ENCODE measurements at places on chromosomes 6 and 20.

- DNase-seq, result no peak
Observed at GRCh38 chr20:58084966-58085365, 143.5 kb downstream of the ANKRD60 start.

DNA sequence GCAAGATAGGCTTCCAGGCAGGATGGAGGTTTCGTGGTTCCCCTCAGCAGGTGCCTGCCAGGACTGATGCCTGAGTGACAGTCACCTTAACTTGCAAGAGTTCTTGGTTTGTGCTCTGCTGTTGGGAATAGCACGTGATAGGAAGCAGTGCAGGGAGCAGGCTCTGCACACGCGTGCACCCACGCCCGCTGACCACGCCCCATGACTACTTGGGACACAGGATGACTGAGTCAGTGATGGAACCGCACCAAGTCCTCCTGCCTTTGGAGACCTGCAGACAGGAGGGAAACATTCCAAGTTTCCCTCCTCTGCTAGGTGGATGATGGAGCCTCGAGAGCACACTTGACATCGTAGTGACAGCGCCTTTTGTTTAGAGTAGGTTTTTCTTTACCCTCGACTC is 164.2 kb downstream of the DTNBP1 start:
- no peak for DNase-seq

DNA sequence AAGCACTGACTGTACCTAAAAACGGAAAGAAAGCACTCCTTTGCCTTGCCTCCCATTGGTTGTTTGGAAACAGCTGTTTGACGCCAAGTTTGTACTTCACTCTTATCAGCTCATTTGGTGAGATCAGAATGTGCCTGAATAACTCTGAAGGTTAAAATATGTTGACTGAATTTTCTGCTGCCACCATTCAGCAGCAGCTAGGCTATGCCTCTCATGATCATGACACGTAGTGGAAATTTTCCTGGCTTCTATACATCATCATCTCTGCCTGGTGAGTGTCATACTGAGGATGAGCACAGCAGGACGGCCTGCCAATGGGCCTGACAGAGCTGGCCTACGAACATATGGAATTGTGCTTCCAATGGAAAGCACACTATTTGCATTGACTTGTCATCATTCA is 704.9 kb upstream of the CITED2 start:
- DNase-seq, result no peak

GRCh38 chr6:101845621-101846020 is 452.1 kb downstream of the GRIK2 start:
- DNase-seq, result no peak

DNA sequence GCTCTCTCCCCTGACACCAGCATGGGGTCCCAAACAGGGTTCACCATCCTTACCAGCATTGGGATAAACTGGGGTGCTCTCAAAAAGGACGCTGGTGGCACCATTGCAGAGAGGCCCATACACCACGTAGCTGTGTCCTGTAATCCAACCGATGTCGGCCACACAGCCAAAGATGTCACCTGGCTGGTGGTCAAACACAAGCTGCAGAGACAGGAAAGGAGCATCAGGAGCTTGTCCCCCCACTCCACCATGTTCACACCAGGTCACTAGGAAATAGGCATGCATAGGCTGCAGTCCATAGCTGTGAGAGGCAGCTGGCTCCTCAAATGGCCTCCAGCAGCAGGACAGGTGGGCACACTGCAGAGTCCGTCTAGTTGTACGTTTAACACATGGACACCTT is 28.8 kb upstream of the APMAP start:
- DNase-seq, result no peak

GRCh38 chr6:31397901-31398525 is 5.4 kb upstream of the MICA start:
- no peak for DNase-seq

DNA sequence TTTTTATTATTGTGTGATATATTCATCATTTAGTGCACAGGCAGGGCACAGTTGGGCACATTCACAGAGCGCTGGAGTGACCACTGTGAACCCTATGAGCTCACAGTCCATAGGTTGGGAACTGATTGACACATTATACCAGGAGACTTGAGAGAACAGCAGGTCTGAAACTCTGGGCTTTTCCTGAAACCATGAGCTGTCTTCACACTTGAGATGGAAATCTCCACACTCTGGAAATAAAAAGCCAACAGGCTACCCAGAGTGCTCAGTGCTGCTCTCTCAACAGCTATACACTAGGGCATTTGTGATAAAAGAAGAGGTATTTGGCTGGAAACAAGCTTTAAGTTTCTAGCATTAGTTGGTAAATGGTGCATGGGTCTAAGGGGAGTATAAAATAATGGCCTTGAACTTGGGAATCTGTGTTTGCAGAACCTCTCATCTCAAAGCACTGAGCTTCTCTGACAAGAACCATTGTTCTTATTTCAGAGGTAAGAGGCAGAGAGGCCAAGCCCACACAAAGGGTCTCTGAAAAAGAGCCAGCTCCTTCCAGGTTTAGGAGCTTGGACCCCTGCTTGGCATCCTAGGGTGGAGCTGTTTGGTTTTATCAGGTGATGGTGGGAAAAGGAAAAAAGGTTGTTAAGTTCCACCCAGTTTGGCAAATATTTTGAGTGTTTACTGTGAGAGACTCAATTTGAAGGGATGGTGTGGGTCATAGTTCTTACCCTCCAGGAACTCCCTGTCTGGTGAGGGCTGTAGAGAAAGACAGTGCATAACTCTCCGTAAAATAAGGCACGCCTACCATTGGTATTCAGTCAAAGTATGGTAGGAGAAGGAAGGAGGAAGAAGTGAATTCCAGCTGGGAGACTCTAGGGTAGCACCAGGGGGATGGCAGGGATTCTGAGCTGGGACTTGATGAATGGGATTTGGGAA is 14.5 kb downstream of the CHMP4B start:
- DNase-seq, result no peak

DNA sequence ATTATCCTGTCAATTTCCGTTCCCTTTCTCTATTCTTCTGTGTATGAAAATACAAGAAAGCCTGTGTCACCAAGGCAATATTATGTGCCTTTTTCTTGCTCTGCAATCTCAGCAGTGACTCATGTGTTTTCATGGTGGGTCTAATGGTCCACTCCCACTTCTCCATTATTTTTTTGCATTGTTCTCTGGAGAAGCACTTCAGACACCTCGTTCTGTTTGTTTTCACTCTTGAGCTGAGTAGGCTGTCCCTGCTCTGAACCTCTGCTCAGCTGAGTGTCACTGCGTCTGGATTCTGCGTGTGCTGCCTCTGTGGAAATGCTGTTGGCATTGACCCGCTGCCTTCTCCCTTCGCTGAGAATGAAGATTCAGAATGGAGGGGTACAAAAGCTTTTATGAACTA is 230.6 kb downstream of the TMEM242 start:
- DNase-seq, result no peak

GRCh38 chr20:44481719-44482416 is 6.2 kb downstream of the TTPAL start:
- DNase-seq, result no peak

DNA sequence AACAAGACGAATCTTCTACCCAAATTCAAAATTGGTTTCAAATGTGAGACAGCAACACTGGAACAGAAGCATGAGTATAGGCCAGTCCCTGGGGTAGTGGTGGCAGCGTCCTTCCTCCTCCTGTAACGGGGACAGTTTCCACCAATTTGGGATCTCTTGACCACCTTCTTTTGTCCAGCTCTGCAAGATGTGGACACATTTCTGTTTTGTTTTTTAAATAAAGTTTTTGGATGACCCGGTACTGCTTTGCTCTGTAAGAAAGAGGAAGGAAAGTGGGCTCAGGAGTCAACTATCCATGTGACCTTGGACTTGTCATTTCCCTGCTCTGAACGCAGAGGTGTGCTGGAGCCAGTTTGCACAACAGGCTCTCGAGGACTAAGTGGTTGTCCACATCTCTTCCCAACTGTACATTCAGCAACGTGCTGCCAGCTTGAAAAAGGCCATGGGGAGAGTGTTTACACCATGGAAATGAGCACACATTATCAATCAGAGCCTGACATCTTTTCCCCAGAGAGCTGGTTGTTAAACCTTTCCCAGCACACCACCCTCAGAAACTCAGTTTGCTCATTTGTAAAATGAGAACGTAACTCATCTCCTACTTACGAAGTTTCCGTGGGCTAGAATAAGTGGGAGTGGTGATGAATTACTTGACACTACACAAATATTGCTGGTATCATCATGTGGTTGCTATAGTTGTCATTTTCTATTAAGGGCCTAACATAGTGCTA is 66.5 kb downstream of the ADTRP start:
- no peak for DNase-seq

GRCh38 chr6:129342796-129343195 is 367.2 kb downstream of the ARHGAP18 start:
- no peak for DNase-seq

- no peak for DNase-seq
Observed at GRCh38 chr6:149003560-149003959, 256.7 kb downstream of the UST start.

DNA sequence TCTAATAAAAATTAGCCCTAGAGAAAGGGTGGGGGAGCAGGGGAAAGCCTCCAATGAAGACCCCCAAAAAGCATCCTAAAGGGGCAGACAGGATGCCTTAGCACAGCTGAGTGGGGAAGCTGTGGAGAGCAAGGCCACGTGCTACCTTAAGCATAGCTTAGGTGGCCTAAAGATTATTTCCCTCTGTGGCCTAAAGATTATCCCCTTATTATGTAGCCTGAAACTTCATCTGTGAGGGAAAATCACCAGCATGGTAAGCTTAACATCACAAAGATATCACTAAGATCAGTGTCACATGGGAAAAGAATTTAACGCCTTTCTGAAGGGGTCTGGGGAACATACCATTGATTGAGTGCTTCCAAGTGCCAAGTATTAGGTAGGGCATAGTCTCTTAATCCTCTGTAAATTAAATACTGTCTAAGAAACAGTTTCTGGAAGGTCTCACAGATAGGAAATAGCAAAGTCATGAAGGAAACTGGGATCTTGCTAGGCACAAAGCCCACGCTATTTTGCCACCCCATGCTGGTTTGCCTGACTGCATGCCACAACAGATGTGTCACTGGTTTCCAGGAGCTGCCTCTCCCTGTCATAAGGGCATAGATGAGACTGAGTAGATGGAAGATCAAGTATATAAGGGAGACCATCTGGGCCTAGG is 170.0 kb downstream of the HACE1 start:
- DNase-seq, result no peak

GRCh38 chr20:53999077-53999476 is 71.3 kb downstream of the BCAS1 start:
- no peak for DNase-seq

DNA sequence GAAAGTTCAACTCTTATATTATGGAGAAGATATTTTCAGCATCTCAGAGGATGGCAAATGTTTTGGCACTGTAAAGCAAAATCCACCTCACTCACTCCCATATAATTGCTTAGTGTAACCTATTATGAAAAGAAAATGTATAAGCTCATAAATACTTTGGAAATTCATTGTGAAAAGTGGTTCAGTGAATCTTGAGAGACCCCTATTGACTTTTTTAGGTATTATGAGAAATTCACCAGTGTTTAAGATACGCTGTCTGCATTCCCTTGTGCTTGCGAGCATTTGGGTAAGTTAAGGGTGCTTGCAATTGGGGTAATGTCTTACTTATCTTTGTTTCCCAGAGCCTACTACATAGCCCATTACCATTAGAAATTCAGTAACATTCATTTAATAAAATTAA is 66.3 kb upstream of the BMP5 start:
- DNase-seq, result no peak

GRCh38 chr20:16816192-16816591 is 68.0 kb downstream of the OTOR start:
- DNase-seq, result no peak

DNA sequence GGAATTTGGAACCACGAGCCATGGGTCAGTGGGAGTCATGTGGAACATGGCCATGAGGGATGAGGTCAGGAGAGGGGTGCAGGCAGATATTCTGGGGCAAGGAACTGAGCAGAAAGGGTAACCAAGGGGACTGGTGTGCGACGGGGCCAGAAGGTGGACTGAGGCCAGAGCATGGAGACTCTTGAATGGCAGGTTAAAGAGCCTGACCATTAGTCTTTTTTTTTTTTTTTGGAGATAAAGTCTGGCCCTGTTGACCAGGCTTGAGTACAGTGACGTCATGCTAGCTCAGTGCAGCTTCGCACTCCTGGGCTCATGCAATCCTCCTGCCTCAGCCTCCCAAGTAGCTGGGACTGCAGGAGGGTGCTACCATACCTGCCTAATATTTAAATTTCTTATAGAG is 64.0 kb downstream of the RREB1 start:
- DNase-seq, result no peak

- no peak for DNase-seq
Observed at GRCh38 chr6:165742047-165742446, 79.0 kb upstream of the PDE10A start.

DNA sequence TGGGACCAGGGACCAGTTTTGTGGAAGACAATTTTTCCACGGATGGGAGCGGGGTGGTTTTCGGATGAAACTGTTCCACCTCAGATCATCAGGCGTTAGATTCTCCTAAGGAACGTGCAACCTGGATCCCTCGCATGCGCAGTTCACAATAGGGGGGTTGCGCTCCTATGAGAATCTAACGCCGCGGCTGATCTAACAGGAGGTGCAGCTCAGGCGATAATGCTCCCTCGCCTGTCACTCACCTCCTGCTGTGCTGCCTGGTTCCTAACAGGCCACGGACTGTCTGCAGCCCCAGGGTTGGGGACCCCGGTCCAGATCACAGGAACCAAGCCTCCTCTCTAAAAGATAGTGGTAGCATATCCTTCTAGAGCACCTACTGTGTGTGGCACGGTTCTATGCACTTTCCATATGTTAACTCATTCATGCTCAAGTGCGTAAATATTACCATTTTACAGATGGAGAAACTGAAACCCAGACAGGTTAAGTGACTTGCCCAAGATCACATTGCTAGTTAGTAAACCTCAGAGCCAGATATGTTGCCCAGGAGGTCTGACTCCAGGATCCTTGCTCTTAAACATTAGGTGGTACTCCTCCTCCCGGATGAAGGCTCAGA is 25.3 kb downstream of the SPDEF start:
- DNase-seq, result no peak

- no peak for DNase-seq
Observed at GRCh38 chr20:13009682-13010406, 1.1 kb downstream of the SPTLC3 start.

DNA sequence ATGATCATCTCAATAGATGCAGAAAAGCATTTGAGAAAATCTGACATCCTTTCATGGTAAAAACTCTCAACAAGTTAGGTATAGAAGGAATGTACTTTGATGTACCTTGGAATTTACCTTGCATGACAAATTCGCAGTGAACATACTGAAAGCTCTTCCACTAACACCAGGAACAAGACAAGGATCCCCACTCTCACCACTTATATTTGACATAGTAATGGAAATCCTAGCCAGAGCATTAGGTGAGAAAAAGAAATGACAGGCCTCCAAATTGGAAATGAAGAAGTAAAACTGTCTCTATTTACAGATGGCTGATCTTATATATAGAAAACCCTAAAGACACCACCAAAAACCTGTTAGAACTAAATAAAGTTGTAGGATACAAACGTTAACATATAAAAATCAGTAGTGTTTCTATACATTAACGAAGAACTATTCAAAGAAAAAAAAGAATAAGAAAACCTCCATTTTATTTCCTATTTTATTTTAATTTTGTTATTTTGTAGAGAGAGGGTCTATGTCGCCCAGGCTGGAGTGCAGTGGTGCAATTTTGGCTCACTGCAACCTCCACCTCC is 26.9 kb downstream of the PCNA start:
- DNase-seq, result no peak

- DNase-seq, result no peak
Observed at GRCh38 chr20:3405696-3406358, 1.6 kb downstream of the DNAAF9 start.
